Activated CD8-positive, alpha-beta memory T cell treated with anti-CD3 and anti-CD28 coated beads for 24 hours (primary cell): ENCODE measurements at places on chromosomes 3 and 15.

- no peak for DNase-seq
Observed at GRCh38 chr3:71135373-71136088, 448.0 kb downstream of the FOXP1 start.

DNA sequence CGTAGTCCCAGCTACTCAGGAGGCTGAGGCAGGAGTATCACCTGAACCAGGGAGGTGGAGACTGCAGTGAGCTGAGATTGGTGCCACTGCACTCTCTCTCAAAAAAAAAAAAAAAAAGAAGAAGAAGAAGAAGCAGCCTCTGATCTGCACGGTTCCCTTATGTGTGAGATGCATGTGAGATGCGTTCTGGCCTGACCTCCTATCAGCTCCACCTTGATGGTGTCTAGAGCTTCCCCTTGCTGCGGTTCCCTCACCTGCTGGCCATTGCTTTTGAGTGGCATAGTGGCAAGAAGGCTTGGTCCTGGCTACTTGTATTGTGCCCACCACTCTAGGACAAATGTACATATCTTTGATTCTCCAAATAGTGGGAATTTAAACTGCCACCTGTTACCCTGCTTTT lies 49.4 kb upstream of the CFAP161 start:
- no peak for DNase-seq

DNA sequence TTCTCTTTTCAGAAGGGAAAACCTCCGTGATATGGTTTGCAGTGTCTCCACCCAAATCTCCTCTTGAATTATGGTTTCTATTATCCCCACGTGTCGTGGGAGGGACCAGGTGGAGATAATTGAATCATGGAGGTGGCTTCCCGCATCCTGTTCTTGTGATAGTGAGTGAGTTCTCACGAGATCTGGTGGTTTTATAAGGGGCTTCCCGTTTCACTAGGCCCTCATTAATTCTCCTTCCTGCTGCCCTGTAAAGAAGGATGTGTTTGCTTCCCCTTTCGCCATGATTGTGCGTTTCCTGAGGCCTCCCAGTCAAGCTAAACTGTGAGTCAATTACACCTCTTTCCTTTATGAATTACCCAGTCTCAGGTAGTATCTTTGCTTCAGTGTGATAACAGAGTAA lies 692.7 kb upstream of the GRM7 start:
- no peak for DNase-seq

- DNase-seq: no peak
Observed at GRCh38 chr3:161148832-161149475, 43.8 kb upstream of the B3GALNT1 start.

DNA sequence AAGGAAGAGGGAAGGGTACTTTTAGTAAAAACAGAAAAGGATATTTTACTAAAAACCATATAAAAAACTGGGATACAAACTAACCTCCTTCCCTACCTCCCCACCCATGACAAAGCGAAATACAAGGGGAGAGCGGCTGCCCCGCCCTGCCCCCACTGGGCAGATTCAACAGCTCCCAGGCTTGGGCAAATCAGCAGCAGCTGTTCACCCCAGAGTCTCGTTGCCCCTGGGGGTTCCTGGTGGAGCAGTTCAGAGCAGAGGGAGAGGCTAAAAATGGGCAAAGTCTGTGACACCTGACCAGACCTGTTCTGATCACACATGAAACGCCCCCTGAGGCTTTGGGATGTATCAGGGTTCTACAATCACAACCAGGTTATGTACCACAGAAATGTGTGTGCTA lies 2.5 kb upstream of the ETFA start:
- no peak for DNase-seq

DNA sequence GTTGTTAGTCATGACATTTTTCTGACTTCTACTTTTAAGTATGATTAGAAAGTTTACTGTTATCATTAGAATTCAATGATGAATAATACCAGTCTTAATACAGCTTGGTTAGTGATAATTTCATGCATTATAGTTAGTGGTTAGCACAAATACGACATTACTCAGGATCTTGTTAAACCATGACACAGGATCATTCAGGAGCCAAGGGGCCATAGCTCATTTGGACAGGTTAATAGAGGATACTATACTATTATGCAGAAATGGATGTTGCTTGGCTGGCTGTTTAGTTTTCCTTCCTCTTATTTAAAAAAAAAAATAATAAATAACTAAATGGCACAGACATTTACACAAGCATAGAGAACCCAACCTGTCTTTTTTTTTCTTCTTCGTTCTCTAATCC lies 55.5 kb downstream of the NSUN3 start:
- no peak for DNase-seq

DNA sequence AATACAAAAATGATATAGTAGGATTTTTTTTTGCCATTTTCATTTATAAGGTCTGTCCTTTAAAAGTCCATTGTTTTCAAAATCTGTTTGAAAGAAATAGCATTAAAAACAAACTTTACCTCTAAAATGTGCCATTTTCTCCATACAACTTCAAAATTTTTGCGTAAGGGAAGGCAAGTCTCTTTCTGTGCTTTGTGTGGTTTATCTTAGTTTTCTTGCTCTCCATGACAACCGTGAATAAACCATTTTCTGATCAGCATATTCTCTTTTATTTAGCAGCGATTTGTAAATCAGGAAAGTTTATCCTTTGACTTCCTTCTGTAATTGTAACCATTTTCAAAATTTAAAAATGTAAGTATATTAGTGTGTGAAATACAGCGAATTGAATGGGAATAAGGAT lies 147.9 kb upstream of the CGNL1 start:
- DNase-seq: no peak

DNA sequence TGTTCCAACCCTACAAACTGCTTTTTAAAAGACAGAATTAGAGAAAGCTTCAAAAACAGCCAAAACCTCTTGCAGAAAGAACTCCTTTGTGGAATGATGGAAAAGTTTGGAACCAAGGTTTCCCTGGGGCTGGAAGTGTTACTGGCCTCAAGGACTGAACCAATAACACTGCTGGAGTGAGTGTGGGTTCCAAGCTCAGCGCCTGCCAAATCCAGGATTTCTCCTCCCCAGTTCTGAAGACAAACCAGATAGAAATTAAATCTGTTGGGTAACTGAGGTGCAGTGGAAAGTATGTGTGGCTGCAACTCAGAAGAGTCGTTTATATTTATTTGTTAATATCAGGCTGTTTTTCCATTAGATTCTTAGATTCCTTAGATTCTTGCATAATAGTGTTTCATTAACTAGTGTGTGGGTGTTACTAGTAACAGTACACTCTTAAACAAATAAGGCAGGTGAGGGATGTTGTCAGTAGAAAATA lies 66.5 kb upstream of the FNDC3B start:
- DNase-seq: no peak

GRCh38 chr15:48300038-48300437 lies 31.2 kb upstream of the DUT start:
- DNase-seq: no peak

- DNase-seq: no peak
Observed at GRCh38 chr3:154783521-154783931, 296.6 kb upstream of the MME start.

GRCh38 chr15:72451224-72451623 lies 22.9 kb upstream of the ARIH1 start:
- DNase-seq: no peak

- DNase-seq: no peak
Observed at GRCh38 chr3:172227340-172228035, 188.1 kb downstream of the FNDC3B start.

DNA sequence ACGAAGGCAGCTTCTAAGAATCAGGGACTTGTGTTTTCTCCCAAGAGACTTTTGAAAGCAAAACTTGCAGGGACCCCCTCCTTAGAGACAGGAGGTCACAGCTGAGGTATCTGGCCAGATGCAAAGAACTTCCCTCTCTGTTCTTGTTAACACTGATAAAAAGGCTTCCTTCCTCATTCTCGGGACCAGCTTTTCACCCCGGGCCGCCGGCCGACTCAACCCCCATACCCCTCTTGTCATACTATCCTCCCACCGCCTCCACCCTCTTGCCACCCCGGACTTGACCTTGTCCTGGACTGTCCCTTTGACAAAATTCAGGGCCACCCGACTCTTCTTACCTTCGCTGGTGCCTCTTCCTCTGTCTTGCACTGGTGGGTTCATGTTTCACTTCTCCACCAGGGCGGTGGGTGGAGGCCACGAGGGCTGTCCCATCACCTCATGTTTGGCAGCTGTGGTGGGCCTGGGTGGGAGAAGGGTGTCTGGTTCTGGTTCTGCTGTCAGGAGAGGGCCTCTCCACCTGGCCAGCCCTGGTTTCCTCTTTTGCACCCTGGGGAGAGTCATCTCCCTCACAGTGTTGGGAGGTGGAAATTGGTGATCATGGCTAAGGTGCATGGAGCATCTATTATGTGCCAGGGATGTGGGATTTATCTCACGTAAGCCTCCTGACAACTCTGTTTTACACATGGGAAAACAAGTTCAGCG lies 32.5 kb downstream of the BHLHE40 start:
- peak; percentile 75 for DNase-seq

- no peak for DNase-seq
Observed at GRCh38 chr3:27345493-27345892, 23.7 kb downstream of the NEK10 start.

DNA sequence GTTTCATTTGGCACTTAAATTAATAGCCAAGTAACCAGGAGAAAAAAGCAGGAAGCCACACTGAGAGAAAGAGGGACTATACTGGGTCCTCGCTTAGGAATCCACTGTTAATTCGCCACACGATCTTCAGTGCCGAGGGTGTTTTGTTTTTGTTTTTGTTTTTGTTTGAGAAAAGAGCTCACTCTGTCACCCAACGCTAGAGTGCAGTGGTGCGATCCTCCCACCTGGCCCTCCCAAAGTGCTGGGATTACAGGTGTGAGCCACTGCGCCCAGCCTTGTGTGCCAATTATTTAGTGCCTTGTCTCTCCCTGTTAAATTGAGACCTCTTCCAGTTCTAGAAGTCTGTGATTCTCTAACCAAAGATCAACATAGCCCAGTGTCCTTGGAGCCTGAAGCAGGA lies 53.8 kb upstream of the TPM1 start:
- DNase-seq: no peak

GRCh38 chr3:128573707-128574162 lies 76.9 kb downstream of the RPN1 start:
- DNase-seq: no peak

- no peak for DNase-seq
Observed at GRCh38 chr15:73050561-73051295, 1.5 kb upstream of the NEO1 start.

DNA sequence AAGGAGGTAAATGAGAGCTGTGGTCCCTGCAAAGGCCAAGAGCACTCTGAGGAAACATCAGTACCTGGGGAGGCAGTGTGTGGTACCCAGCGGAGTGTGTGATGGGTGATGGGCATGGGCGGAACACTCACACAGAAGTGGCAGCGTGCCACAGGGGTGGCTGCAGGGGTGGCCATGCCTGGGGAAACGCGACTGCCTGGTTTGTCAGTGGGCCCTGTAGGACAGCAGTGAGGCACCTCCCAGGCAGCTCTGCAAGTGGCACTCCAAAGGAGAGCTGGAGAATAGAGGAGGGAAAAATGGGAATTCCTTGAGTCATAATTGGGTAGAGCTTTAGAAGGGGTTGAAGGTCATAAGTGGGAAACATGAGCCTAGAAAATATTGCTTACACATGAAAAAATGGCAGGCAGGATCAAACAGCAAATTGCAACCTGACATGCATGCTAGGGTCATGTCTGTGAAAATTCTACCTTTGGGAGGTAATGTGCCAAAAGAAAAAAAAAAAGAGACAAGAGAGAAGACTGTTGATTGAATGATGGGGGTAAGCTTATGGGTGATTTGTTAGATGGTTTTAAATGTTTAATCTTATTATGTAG lies 138.4 kb downstream of the RPLP1 start:
- no peak for DNase-seq

- no peak for DNase-seq
Observed at GRCh38 chr15:53530761-53531160, 228.7 kb downstream of the WDR72 start.

GRCh38 chr3:129650256-129650872 lies 43.9 kb upstream of the PLXND1 start:
- peak; percentile 75 for DNase-seq

GRCh38 chr3:107999215-107999775 lies 91.5 kb downstream of the CD47 start:
- no peak for DNase-seq

DNA sequence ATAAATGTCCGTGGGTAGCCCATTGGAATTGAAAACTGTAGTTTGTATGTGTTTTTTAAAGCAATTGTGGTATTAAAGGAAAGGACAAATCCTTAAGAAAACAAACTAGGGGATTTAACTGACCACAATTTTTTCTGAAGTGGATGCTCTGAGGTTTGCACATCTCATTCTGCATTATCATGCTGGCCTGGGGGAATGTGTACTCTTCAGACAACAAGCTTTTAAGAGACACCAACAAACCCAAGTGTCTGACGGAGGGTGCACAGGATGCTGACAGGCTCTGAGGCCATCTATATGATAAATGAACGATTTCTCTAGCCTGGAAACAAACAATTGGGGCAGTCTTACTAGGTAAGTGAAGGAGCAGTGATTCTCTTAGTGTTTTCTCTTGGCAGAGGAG lies 9.1 kb downstream of the LINS1 start:
- DNase-seq: no peak

DNA sequence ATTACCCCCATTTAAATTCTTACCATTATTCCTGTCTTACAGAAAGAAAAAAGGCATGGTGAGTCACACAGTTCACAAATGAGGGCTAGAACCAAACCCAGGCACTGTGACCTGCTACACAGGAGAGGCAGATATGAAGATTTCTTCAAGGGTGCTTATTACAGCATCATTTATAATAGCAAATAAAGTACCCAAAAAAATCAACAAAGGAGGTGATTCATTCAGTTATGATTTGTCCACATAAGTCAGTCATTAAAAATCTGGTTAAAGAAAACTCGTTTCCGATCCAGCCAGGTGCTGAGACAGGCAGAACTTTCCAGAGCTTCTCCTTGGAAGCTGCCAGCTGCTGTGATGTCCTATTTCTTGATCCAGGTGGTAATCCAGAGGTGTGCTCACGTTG lies 7.5 kb upstream of the LOXL1 start:
- DNase-seq: no peak

GRCh38 chr3:187139126-187139894 lies at the start of gene RPL39L:
Gene RPL39L, minus strand, starts transcription at chr3:187139496. Its CDS starts 18,196 bp downstream, at chr3:187121300.
- peak; percentile 97 for DNase-seq
